ENCODE measurements at places on chromosomes 11 and 22.

- no peak for DNase-seq
Observed at GRCh38 chr11:63814383-63814736, 1.1 kb downstream of the SPINDOC start.

DNA sequence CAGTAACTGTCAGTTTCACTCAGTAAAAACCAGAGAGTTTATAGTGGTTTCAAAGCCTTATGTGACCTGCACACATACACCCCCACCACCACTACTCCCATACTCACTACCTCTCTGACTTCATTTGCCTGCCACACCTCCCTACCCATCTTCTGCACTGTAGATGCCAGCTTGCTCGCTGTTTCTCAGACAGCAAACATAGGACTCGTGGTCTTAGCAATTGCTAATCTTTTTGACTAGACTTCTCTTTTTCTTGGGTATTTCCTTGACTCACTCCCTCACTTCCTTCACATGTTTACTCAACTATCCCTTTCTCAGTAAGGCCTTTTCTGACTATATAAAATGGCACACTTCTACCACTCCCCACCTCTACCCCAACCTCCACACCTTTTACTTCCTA is 27.8 kb downstream of the CEP295 start:
- DNase-seq: no peak

GRCh38 chr11:117075186-117075585 is 23.0 kb downstream of the SIK3 start:
- no peak for DNase-seq

GRCh38 chr11:47270331-47271271 is 668 bp downstream of the MADD start:
- no peak for DNase-seq

DNA sequence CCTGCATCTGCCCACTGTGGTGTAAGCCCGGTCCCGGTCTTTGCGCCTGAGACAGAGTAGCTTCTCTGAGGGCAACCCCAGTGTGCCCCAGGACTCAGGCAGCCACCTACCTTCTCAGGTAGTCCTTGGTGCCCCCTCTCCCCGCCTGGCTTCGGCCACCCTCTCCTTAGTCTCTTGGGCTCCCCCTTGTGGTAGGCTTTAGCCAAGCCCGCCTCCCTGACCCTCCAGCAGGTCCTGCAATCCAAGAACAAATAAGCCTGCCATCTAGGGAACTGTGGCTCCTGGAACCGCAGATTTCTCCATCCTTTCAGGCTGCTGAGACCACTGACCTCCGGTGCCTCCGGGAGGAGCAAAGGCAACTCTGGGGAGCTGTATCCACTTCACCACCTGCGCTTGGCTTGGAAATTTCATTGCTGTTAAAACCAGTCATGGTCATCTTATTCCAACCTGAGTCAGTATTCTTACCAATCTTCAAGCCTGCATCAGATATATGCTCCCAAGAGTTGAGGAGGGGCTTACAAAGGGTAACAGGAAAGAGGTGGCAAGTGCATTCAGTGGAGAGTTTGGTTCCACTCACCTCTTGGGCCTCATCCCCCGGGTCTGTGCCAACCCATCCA is 52.8 kb upstream of the TENM4 start:
- DNase-seq: peak; percentile 5

DNA sequence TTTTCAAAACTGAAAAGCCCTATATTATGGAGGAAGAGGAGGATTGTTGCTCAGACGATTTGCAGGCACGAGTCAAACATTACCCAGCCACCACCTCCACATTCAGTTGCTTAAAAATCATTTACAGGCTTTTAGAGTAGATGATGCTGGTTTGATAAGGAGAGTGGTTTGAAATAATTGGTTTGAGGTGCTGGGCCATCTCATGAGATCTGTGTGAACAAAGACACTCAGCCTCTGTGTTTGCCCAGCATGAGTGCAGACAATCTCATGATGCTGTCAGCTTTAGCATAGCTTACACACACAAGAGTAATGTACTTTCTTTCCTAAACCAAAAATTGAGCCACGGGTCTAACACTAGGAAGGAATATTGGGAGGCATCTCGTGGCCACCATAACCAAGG is 4.3 kb downstream of the SLC43A3 start:
- DNase-seq: no peak

GRCh38 chr11:2806351-2807024 is 79.1 kb downstream of the CDKN1C start:
- no peak for DNase-seq

GRCh38 chr11:129440028-129440713 is 64.5 kb downstream of the BARX2 start:
- no peak for DNase-seq

DNA sequence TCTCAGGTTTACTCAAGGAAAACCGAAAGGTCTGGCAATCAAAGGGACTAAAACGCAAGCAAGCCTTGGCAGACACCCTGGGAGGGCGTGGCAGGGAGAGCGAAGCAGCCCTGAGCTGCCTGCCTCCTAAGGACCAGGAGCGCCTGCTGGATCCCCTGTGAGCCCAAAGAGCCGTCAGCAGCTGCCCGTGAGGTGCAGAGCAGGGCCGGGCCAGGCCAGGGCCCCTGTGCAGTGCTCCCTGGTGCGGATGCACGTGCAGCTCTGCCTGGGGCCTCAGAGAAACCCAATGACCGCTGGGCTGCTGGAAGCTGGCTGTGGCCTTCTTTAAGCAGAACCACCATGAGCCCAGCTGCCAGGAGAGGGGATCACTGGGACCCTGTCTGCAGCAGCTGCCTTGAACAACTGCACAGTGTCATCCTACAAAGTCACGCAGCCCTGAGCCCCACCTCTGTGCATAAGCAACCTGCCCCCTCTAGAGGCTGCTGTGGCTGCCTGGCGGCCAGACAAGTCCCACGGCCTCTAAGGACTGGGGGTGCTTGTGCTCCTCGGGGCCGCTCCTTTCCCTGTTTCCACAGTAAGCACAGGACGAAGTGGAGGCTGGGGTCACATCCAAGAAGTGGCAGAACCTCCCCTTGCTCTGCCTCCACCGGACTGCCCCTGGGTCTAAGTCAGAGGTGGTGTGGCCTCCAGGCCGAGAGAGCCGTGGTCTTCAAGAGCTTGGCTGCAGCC is 29.1 kb upstream of the COMT start:
- DNase-seq: no peak

GRCh38 chr11:131375915-131376314 is 5.5 kb downstream of the NTM start:
- DNase-seq: no peak

DNA sequence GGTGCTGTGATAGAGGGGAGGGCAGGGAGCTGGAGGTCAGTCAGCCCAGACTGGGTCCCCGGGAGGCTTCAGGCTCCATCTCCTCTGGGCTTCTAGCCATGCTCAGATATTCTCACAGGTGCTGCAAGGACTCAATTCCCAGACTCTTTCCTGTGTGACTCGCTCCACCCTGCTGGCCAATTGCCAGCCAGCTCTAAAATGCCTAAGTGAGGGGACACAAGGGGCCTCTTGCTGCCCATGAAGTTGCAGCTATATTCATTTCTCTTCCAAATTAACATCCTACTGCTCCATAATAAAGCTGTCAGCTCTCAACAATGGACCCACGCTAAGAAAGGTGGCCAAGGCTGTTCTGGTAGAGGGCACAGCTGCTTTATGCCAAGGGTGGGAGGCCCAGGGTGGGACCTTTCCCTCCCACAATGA is 101.5 kb downstream of the PLEKHA7 start:
- DNase-seq: no peak

DNA sequence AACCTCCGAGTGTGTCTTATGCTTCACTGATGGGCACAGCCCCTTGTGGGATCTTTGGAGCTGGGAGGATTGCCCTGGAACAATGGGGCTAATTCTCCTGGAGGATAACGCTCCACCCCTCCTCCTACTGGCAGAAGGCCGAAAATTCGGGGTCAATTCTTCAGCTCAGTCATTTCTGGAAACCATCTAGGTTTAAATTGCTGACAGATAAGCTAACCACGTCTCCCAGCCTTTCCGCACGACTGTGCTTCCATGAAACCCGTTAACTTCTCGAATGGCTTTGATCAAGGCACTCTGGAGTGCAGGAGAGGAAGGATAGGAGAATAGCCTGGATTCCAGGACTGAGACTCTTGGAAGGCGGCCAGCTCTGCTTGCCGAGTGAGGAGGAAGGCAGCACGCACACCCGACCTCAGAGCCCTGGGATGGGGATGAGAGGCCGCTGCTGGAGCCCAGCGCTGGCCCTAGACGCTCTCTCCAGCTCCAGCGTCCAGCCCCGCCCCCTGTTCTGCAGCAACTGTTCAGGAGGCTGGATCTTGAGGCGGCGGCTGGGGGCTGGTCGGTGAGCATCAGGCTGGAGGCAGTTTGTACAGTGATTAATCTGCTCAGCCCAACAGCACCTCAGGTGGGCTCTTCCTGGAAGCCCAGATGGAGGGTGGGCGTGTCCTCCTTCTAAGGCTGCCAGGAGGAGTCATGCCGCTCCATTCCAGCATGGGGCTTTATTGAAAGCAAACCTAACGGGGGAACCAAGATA is 176.7 kb upstream of the NCAM1 start:
- DNase-seq: no peak

DNA sequence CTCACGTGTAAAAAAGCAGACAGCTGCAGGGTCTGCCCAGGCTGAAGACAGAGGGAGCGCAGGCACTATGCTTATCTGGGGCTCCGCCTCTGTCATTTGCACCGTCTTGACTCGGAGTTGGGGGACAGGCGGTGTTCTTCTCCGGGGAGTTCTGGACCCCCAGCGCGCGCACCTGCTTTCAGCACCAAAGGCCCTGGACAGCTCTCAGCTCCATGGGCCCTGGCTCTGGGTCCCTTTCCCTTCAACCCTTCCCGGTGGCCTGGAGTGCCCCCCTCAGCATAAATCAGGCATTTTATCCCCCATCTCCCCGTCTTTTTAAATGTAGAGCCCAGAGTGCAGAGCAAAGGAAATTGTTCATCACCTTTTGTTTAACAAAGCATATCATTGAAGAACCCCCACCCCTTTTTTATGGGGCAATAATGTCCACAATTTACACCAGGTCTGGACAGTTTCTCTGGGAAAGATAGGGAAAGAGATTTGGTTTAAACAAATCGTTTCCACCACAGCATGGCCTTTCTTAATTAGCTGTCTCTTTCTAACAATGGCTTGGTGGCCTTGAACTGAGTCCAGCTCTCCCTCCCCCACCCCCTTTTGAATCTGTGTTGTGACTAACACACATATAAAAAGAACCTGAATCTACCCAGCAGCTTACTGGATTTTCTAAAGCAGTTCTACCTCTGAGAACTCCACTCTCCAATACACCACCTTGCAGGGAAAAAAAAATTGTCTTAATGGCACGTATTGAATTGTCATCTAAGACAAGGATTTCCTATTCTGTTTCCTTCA is 1.7 kb downstream of the SEZ6L start:
- no peak for DNase-seq

DNA sequence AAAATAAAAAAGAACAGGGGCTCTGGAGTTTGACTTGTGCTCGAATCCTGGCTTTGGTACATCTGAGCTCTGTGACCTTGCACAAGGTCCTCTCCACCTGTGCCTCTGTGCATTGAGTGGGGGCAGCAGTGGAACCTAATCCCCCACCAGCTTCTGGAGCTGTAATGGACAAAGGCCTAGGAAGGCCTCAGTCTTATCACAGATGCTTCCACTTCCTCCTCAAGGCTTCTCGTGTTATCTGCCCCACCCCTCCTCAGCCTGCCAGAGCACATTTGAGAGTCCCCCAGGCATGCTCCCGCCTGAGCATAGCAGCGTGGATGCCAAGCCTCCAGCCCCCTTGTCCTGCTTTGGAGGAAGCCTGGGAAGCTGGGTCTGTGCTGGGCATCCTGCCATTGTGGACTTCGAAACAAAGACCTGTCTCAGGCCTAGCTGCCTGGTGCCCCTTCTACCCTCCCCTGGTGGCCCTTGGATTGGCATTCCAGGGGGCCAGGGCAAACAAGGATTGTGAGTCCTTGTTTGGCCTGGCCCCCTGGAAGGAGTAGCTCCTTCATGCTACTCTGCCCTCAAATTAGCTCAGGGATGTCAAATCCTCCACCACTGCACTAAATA is 15.0 kb downstream of the SLC35E4 start:
- DNase-seq: no peak

DNA sequence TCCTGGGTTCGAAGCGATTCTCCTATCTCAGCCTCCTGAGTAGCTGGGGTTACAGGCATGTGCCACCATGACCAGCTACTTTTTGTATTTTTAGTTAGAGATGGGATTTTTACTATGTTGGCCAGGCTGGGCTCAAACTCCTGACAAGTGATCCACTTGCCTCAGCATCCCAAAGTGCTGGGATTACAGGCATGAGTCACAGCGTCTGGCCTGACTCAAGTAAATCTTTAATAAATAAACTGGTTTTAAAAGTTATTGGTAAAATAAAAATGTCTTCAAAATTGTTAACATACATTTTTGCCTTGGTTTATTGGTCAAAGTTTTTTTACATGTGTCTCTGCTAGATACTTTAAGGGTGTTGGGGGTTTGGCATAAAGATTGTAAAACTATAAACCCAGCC is 7.3 kb upstream of the PES1 start:
- DNase-seq: no peak

GRCh38 chr11:94332814-94333213 is 28.4 kb downstream of the IZUMO1R start:
- DNase-seq: no peak

DNA sequence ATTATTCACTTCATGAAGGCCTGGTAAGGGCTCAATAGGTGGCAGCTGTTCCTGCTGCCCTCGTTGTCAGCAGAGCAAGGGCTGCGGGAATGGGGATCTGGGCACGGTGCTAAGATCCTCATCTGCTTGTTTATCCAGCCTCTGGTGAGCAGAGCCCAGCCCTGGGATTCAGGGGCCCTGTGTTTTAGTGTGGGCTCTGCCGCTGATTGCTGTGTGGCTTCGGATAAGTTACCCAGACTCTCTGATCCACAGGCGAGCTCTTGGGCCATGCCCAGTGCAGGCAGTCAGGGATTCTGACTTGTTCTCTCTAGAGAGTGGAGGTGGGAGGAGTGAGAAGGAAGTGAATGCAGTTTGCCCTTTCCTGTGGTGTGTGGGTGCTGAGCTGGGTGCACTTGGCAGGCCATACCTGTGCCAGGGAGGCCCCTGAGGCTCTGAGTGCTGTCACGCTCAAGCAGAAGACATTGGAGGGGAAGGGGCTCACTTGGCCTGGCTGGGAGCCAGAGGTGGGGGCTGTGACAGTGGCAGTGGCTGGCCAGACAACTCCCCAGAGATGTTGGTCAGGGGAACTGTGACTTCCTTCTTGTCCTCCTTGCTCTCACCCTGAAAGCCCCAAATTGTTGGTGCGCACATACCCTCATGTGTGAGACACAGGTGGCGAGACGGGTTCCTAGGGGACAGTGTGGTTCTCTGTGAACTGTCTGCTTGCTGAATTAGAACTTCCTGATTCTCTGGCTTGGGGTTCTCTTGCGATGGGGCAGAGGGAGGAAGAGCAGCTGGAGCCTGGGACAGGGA is 43.7 kb downstream of the CD82 start:
- no peak for DNase-seq
